ENCODE measurements at places on chromosomes 12 and 14.
A peak's percentile ranks its signal among the peaks of the same experiment; 100 is the strongest.

DNA sequence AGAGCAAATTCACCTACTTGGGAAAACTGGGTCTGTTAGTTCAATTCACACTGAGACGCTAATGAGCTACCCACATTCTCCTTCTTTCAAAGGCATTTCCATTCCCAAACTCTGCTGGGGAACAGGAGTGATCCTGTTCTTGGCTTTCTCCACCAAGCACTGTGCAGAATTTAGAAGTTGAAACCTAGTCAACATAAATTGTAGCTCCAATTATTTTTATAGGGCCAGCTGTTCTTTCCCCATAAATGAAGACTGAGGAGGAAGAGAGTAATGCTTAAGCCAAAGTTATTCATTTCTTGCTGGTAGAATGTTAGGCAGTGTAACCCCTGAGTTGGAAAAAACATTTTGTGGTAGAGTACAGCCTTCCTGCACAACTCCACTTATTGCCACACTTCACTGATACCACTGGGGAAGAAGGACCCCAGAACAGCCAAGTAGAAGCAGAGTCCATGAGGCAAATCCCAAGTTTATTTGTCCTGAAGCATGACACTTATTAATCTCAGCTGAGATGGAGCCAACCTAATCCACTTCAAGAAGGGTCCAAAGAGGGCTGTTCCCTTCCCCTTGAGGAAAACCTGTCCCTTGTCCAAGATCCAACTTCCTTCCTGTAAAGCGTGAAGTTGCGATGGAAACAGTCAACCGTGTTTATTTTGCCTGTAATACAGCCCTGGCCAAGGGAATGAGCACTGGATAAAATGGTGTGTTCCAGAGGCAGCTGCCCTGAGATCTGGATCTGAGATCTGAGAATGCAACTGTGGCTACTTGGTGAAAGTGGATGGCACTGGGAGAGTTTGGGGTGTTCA lies 151.8 kb downstream of the TBX5 start:
- DNase-seq = no peak

DNA sequence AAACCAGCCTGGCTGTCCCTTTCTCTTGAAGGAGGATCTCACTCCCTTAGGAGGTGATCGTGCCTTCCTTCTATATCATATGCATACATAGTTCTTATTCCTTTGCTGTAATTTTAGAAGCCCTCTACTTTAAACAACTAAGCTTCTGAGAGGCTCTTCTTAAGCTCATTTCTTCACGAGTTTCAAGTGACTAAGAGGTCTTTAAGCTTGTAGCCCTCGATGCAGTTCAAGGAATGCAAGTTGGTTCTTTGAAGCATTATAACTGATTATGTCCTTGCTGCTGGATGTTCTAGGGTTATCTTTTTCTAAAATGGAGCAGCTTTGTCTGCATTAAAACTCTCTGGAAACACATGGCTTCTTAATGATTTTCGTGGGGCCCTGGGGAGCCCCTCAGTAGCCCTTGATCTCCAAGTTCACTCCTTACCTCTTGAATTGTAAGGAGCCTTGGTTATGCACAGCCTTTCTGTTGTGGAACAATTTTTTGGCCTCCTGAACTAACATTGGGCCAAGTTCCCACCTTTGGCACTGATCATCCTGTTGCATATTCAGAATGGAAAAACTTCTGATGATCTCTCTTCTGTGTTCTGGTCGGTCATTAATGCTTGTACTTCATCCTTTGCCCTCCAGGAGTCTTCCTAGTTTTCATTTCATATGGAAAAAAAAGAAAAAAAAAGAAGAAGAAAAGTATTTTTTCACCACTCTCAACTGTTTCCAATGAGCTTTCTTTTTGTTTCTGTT lies 12.6 kb downstream of the RASSF8 start:
- no peak for DNase-seq

- DNase-seq = no peak
These were observed 58.2 kb downstream of the GRIP1 start for GRCh38 chr12:66620688-66621087.

- no peak for DNase-seq
These were observed 32.6 kb upstream of the LMNTD1 start for GRCh38 chr12:25585662-25586061.

DNA sequence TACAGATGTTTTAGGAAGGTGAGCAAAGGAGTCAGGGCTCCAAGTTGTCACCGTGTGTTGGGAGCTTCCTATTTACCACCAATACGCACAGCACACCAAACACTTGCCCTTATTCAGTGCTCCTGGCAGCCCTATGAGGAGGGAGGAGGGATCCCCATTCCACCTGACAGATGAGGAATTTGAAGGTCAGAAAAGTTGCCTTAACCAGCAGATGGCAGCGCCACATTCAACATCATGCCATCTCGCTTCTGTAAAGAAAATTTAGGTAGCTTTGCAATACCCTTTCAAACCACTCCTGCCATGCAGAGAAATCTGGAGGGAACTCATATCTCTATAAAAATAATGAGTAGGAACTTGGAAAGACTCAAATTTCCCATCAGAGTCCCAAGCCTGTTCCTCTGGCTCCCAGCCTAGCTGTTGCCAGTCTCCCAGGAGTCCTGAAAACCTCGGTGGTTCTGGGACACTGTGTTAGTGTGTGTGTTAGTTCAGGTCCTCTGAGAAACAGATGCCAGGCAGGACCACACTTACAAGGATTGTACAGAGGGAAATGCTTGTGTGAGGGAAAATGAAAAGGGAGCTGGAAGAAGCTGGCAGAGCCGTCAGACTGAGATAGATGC lies 410.5 kb downstream of the MED13L start:
- no peak for DNase-seq

- no peak for DNase-seq
These were observed 1349.6 kb upstream of the FLRT2 start for GRCh38 chr14:84180336-84180735.

DNA sequence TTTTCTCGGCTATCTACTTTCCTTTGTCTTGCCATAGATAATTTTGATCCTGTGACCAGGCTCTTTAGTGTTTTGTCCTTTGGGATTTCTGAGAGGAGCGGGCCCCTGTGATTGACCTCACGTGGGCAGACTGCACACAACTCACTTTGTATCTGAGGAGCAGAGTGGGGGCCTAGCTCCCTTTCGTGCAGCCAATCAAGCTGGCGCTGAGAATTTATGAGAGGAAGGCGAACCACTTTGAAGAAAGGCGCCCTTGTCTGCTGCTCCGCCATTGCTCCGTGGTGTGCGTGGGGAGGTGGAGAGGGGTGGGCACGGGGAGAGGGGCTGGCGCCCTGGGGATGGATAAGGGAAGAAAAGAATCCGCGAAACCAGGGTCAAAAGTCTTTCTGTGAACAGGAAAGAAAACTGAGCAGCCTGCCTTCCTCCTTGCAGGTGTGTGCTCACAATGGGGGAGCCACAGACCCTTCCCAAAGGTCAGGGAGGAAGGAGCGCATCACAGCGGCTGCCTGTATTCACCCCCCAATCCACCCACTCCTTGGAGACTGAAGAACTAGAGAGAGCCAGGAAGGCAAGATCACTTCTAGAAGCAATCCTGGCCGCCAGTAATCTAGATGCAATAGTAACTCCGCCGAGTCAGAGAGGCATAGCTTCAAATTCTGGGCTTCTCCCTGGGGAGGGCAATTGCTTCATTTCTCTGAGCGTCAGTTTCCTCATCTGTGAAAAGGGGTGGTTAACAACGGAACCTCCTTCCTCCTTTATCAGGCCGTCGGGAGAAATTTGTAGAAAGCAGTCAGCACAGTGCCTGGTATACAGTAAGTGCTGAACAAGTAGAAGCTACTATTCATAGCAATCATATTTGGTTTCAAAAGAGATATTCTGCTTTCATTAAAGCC lies 24.9 kb upstream of the MED13L start:
- DNase-seq = no peak

DNA sequence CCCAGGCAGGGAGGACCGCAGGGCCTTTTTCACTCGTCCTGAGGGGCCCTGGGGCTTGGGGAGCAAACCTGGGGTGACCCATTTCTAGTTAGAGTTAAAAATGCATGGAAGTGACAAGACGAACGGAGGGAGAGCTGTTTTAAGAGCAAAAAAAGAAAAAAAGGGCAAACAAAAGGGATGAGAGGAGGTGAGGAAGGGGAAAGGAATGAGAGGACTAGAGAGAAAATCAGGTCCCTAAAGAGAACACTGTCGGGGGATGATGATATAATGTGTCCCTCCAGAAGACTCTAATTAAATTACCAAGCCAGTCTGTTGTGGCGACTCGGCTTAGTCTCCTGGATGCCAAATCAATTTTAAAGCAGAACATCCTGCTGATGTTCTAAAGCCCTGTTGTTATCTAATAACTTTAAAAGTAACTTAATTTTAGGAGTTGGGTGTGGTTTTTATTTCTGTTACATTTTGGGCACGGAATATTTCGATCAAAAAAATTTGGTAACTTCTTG lies 1.1 kb downstream of the ANO6 start:
- no peak for DNase-seq

DNA sequence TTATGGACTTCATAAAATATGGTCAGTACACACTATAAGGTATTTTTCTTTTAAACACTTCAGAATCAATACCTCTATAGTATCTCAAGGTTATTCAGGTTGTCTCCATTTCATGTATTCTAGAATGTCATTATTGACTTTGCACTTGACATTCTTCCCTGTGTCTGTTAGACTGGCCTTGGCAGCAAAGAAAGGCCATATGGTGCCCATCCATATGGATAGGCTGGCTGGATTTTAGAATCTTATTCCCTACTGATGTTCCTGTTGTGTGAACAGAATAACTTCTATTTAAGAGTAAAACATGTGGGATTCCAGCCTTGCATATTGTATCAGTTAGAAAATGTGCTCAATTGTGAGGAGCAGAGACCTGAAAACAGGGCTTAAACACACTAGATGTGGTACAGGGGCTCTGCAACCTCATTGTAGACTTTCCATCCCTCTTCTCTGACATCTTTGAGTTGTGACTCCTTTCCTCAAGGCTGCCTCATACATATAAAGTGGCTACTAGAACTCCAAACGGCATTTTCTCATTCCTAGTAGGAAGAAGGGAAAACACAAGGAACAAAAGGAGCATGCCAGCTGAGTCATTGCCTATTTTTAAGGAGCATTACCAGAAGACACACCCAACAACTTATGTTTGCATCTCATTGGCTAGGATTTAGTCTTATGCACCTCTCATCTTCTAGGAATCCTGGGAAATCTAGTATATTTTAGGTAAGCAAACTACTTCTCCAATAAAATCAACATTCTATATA lies 221.2 kb upstream of the TMPO start:
- no peak for DNase-seq

DNA sequence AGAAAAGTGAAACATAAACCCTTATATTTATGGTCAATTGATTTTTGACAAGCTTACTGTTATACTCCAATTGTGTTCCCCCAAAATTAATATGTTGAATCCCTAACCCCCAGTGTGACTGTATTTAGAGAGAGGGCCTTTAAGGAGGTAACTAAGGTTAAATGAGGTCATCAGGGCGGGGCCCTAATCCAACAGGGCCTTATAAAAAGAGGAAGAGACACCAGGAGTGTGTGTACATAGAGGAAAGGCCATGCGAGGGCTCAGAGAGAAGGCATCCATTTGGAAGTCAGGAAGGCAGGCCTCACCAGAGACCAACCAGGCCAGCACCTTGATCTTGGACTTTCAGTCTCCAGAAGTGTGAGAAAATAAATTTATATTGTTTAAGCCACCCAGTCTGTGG lies 6.5 kb upstream of the VTI1B start:
- DNase-seq = no peak

GRCh38 chr12:88574278-88574677 lies 6.0 kb downstream of the KITLG start:
- no peak for DNase-seq

- DNase-seq = no peak
These were observed 132.9 kb downstream of the TMEM117 start for GRCh38 chr12:43968736-43969135.

DNA sequence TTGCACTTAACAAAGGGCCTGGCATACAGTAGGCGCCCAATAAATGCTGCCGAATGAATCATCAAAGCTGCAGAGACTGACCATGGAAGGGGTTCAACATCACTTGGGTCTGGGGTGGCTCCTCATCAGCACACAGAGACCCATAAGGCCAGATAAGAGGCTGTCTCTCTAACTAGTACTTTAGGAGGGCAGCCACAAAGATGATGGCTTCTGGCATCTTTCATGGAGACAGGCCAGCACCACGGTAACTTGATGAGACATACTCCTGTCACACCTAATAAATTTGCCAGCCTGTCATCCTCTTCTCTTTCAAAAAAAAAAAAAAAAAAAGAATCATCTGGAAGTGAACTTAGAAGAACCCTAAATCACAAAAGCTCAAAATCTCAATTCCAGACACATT lies 3.4 kb downstream of the PRIMA1 start:
- no peak for DNase-seq

DNA sequence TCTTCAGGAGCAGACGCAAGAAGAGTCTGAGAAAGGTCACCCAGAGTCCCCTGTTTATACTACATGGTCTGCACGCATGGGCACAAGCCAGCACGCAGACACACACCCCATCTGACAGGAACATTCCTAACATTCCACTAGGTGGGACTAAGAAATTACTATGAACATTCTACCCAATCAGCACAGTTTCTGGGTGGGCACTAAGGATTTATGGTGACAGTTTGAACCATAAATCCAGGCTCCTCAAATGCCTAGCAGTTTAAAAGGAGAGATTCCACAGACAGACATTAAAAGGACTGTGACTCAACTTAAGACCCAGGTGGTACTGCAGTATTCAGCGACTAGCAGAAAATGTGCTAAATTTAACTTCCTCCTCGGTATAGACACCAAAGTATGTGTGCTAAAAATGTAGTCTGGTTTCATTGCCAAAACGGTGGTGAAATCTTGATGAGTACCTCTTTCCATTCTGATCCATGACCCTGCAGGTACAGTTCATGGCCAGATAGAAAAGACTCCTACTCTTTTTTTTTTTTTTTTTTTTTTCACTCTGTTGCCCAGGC lies 16.2 kb downstream of the ABHD4 start:
- peak; percentile 95 for DNase-seq

DNA sequence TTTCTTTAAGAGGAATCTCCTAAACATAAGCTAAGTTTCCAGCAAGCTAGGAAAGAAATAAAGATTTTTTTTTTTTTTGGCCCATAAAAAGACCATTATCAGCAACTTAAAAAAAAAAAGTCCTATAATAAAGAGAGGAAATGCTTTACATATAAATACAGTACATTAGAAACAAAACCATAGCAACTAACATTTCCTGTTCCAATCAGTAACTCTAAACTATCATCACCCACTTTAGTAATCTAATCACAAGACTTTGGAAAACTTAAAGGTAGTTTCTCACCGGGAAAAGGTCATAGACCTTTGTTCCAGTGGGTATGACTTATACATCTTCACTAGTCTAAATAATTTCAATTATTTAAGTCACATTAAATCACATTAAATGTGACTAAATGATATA lies 11.1 kb downstream of the SPTSSA start:
- no peak for DNase-seq

DNA sequence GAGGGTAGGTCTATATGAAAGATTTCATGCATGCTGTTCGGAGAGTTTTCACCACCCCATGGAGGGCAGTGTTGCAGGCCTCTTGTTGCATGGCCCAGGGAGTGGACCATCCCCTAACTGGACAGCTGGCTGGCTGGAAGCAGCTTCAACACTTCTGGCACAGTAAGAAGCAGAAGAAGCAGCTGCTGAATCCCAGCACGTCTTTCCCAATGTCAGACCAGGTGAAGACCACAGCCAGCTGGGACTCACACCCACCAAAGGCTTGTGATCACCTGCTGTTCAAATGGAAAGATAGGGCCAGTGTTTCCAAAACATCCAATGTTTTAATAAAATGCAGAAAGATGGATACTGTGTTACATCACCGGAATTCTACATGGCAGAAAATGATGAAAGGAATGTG lies 1423.6 kb downstream of the AACS start:
- DNase-seq = no peak

GRCh38 chr12:22740656-22741355 lies 115.8 kb downstream of the ETNK1 start:
- DNase-seq = no peak
